ENCODE measurements at places on chromosomes 1 and 21.
A peak's percentile ranks its signal among the peaks of the same experiment; 100 is the strongest.

GRCh38 chr1:209266590-209267205, 316.8 kb upstream of the CAMK1G start:
- no peak for DNase-seq

GRCh38 chr1:240254778-240255291, 163.2 kb downstream of the FMN2 start:
- DNase-seq, result no peak

DNA sequence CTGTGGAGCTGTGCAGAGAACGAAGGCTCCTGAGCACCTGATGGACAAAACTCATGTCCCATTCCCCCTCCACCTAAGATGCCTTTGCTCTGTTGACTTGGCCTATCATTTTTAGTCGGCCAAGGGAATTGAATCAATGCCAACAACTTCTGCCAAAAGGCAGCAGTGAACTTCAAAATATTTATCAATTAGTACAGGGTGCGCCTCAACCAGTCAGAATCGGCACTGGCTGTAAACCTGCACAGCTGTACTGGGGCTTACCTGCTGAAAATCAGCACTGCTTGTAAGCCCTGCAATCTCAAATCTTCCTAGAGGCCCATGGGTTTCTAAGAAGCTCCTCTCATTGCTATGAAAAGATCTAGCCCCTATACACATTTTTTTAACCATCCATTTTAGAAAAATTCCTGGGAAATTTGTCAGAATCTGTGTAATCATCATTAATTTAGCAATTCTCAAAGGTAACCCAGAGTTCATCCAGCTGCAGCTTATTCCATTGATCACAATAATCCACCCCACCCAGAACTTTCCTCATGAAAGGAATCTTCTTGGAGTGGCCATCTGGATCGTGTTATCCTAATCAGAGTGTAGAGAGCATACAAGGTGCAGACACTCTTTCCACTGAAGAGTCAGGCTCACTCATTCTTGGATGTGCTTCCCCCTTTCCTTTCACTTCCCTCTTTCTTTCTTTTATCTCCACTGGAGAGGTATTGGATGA, 40.2 kb downstream of the ADAMTS1 start:
- no peak for DNase-seq

DNA sequence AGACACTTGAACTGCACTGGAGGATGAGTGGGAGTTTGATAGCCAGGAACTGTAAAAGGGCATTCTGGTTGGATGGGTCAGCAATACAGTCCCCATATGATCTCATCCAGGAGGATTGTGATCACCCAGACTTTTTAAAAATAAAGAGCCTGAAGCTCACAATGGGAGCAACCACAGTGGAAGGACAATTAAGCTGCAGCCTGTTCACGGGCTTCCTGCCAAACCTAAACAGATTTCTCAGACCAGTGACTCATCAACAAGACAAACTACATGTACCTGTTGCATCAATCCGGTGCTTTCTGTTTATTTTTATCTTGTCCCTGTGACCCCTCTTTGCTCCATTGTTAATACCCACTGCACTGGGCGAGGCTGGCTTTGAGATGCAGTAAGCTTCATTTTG, 52.3 kb downstream of the PAPPA2 start:
- no peak for DNase-seq

GRCh38 chr1:219153723-219154122, 20.0 kb upstream of the LYPLAL1 start:
- DNase-seq, result no peak

DNA sequence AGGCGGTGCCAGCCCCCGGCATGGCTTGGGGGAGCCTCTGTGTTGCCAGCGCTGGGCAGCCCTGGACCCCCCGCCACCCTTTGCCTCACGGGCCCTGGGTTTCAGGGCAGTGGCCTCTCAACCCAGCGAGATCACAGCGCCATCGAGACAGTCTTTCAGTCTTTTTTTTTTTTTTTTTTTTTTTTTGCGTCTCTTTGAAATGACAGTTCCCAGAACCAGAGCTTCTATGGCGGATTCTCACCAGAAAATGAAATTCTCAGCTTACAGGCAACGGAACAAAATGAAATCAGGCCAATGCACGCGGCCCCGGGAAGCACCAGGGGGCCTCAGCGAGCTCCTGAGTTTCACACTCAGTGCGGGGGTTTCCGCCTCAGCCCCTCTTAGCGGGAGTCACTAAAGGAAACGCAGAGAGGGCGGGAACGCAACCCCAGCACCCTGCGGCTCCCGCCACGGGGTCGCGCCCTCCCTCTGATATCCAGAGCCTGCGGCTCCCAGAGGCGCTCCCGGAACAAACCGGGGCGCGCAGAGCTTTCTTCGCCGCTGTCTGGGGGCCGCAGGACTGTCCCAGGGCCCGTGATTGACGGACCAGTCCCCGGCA, 8.0 kb upstream of the COL6A1 start:
- DNase-seq, result peak; percentile 83

DNA sequence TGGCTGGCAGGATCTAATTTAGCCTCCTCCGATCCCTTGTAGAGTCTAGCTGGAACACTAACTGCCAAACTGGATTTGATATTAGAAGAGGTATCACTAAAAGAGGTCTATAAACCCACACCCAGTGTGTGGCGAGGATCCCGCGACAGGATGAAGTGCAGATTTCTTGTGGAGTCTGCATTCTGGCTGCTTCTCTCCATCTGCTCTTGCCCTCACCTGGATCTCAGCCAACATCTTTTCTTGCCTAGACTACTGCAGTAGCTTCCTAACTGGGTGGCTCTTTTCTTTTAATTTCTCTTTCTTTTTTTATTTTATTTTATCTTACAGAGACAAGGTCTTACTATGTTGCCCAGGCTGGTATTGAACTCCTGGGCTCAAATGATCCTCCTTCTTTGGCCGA, 48.9 kb upstream of the CAPZB start:
- DNase-seq, result no peak

- DNase-seq, result no peak
Observed at GRCh38 chr1:8370905-8371315, 53.0 kb downstream of the SLC45A1 start.

DNA sequence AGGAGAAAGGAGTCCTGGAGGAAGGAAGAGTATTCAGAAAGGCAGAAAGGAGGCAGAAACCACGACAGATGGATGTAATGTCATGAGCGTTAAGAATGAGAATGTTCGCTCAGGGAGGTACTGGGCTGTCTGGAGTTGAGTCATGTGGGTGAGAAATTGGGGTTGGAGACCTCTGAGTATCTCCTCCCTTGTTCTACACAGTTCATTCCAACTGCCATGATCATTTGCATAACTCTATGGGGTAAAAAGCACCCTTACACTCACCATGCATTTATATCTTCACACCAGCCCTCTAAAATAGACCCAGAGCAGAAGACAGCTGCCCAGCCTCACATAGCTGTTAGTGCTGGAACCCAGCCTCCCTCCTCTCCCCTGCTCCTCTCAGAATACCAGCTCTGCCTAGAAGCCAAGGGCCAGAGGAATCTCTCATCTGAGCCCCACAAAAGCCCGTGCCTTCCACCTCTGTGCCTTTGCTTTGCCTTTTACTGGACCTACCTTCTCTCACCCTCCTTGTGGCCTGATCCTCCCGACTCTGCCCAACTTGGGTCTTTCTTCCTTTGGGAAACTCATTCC, 85.2 kb downstream of the BEND5 start:
- DNase-seq, result no peak

DNA sequence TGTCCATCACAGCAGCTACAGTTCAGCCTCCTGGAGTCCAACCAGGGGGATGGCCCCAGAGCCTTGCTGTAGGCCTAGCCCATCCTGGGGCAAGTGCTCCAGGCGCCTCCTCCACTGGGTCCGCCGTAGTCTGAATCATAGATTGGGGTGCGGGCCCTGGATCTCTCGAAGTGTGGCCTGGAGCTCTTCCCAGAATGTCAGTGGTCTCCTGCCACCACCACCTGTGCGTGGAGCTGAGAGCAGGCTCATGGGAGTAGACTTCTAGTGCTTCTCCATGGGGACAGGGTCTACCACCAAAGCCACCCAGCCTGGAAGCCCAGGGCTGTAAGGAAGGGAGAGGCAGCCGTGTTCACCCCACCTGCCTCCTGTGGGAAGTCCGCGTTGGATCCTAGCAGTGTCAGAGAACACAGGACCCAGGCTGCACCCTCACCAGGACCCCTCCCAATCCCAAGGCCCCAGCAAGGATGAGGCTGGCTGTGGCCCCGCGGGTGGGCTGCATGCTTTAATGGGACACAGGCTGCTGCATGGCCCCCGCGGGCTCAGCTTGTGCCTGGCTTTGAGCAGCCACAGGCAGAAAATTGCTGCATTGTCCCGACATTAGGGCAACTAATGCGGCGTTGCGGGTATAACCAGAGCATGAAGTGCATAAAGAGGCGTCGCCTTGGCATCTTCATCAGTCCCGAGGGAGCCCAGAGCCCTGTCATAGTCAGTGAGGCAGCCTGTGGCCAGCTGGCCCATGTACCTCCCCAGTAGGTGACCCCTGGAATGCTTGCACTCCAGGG, 735 bp upstream of the HES3 start:
- no peak for DNase-seq

GRCh38 chr1:11730429-11730891, 5.5 kb upstream of the AGTRAP start:
- peak; percentile 34 for DNase-seq

DNA sequence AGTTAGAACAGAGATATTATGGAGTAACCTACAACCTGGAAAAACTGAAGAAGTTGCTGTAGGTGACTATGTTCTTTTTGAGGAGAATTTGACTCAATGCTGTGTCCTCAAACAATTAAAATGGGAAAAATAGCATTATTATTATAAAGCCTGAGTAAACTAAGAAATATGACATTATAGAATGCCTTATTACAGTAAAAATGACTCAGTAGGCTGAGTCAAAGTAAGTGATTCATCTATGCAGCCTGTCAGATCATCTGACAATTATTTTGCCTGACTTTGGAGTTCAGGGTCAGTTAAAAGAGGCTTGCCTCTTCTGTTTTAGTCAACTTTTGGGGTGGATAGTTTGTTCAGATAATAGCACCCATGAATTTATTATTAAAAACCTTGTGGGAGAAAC, 150.8 kb upstream of the PTGFR start:
- DNase-seq, result no peak

- DNase-seq, result no peak
Observed at GRCh38 chr1:223216531-223217205, 73.6 kb upstream of the TLR5 start.

DNA sequence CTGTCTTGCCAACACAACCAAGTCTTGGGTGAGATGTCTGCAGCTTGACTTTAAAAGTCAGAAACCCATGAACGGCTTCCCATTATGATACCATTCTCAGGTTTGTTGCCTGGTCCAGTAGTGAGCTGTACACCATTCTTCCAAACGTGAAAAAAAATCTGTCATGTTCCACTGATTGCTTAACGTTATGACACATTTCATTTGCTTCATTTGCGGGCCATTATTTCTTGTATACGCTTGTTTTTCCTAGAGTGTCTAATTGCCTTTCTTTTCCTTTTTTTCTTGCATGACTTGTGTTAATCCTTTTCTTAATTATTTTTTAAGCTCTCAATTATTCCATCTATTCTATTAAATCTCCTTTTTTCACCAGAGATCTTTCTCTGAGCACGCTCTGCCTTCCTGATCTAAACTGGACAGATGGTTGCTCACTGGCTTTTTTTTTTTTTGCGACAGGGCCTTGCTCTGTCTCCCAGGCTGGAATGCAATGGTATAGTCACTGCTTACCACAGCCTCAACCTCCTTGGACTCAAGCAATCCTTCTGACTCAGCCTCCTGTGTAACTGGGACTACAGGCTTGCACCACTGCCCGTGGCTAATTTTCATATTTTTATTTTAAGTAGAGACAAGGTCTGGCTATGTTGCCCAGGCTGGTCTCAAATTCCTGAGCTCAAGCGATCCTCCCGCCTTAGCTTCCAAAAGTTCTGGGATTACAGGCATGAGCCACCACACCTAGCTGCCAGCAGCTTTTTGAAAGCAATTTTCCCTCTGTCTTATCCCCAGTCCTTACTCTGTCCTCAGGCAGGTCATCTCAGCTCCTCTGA, 31.7 kb upstream of the CAMTA1 start:
- DNase-seq, result no peak

GRCh38 chr1:185528084-185528676, 206.0 kb upstream of the HMCN1 start:
- no peak for DNase-seq

DNA sequence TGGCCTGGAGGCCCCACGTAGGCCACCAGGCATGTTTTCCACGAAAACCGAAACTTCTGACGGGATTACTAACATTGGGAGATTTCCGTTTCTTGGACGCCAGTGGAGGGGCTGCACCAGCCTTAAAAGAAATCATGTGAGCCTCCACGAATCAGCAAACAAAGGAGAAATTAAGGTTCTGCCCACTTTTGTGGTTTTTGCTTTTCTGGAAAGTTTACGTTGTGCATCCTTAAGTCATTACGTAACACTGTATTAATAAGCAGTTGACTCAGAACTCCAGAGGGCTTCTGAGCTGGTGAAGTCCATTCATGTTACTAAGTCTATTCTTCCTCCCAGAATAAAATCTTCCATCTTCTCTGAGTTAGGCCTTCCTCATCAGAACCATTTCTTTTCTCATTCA, 168.5 kb downstream of the PSMG1 start:
- no peak for DNase-seq

- peak; percentile 50 for DNase-seq
Observed at GRCh38 chr1:19651141-19651737, 7.1 kb downstream of the NBL1 start.

GRCh38 chr1:160844447-160845232, 18.0 kb downstream of the CD244 start:
- no peak for DNase-seq

DNA sequence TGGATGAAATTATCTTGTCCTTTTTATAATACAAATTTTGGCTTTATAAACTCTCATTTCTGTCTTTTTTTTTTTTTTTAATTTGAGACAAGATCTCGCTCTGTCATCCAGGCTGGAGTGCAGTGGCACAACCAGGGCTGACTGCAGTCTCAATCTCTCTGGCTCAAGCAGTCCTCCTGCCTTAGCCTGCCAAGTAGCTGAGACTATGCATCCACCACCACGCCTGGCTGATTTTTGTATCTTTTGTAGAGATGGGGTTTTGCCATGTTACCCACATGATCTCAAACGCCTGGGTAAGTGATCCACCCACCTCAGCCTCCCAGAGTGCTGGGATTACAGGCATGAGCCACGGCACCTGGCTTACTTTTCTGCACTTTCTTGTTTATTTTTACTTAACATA, 7.5 kb downstream of the TOR1AIP1 start:
- DNase-seq, result no peak

DNA sequence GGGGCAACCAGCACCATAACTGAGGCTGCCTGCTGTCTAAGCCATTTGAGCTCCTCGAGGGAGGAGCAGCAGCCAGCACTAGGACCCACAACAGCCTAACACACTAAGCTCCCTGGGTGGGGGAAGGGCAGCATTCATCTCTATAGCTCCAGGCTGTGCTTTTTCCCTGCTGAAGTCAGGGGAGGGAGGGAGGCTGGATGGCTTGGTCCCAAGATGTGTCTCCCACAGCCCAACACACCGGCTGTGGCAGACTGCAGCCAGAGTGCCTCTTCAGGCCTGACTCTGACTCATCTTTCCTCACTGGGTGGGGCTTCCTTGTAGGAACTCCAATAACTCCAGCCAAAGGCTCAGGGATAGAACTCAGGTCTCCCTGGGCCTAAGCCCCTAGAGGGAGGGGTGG, 296.3 kb downstream of the PRDM2 start:
- DNase-seq, result no peak
